Hindlimb muscle (tissue), 1 donor: ENCODE measurements at places on chromosomes 2 and 18. TPM values are rescaled to one million over a fixed set of nuclear protein-coding genes. Genes with fewer than 3 reads are reported as not detected.

DNA sequence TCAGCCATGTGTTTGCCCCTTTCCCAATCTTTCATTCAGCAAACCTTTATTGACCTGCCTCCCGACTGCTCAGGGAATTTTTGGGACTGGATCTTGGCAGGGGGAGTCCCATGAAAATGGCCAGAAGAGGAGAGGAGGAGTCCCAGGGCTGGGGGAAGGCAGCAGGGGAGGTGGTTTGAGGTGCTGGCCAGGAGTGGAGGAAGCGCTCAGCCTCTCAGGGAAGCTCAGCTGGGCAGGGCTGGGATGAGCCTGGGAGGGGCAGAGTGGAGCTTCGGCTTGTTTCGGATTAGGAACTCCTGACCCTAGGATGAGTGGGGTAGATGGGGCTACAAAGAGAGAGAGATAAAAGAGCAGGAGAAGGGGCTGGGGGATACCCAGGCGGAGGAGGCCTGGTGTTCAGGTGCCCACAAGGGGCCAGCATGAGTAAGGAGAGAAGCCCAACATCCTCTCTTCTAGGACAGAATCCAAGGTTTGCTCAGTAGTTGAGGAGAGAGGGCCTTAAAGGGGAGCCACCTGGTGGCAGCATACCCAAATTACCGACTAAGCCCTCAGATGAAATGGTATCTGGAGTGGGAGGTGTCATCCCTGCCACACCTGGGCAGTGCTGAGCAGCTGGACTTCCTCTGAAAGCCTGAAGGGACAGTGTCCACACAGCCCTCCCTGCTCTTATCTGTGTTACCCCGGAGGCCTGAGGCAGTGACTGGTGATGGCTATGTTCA, 91.1 kb downstream of the INHBB start:
- DNase-seq, result no peak

DNA sequence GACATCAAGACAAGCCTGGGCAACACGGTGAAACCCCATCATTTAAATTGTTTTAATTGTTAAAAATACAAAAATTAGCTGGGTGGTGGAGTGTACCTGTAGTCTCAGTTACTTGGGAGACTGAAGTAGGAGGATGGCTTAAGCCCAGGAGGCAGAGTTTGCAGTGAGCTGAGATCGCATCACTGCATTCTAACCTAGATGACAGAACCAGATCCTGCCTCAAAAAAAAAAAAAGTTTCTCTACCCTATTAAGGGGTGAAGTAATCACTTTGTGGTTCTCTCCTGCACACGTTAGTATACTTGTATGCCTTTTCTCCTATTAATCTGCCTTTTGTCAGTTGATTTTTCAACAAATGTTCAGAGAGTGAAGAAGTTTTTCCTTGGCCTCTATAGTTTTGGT, 18.1 kb upstream of the PUM2 start:
- no peak for DNase-seq

- no peak for DNase-seq
Measured at GRCh38 chr2:205768815-205769494, 86.7 kb downstream of the NRP2 start.

GRCh38 chr2:23828256-23828980, 98.5 kb downstream of the ATAD2B start:
- DNase-seq, result no peak

Gene HAAO
- 25.6 TPM for polyA plus RNA-seq

DNA sequence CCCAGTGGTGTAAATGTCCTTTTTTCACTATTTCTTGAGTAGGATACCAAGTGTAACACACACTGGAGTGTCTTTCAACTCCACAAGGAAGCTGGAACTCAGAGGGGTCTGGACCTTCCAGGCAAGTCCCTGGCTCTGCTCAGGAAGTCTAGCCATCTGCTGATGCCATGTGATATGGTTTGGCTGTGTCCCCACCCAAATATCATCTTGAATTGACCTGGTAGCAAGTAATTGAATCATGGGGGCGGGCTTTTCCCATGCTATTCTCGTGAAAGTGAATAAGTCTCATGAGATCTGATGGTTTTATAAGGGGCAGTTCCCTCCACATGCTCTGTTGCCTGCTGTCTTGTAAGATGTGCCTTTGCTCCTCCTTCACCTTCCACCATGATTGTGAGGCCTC, 99.4 kb upstream of the CDC42EP3 start:
- no peak for DNase-seq

- DNase-seq, result no peak
Measured at GRCh38 chr18:37412829-37413228, 152.8 kb downstream of the CELF4 start.

DNA sequence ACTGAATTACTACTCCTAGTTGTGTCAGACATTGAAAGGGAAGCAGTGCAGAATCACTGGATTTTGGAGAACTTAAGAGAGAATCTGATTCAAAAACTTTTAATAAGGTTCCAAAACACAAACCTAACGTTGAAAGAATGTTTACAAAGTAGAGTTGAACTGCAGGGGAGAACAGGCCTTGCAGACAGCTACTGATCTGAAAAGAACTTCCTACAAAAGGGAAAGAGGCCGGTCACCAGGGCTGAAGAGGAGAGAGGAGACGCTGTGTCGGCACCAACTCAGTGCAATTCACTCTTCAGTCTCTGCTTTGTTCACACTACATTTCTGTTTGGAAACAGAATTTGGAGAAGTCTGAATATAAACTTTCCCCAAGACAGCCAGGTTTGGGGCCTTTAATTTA, 124.0 kb downstream of the GAREM1 start:
- DNase-seq, result no peak

Gene IL1F10
- polyA plus RNA-seq, result not detected

Gene BUB1
- polyA plus RNA-seq, result 8.7 TPM

- DNase-seq, result no peak
Measured at GRCh38 chr2:101956465-101957438, 35.0 kb upstream of the IL1R2 start.

Gene COL5A2
- polyA plus RNA-seq, result 348 TPM

- no peak for DNase-seq
Measured at GRCh38 chr2:158786897-158787296, 8.2 kb upstream of the DAPL1 start.

Gene AOX1
- polyA plus RNA-seq, result 1.5 TPM

Gene THOC1
- 47.0 TPM for polyA plus RNA-seq

DNA sequence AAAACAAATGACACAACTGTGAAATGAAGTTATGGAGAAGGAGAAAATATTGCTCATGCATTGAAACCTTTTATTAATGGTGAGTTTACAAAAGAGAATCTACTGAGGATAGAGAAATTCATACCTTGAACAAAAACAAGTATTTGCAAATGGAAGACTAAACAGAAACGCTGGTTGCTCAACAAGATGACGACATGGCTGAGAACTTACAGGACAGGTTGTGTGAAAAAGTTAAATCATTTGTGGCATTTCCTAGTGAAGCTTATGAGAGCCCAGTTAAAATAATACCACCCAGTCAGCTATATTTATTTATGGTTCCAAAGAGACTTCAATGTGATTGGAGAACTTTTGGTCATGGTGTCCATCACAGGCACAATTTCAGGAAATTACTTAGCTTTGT, 148.6 kb upstream of the PKDCC start:
- DNase-seq, result no peak

DNA sequence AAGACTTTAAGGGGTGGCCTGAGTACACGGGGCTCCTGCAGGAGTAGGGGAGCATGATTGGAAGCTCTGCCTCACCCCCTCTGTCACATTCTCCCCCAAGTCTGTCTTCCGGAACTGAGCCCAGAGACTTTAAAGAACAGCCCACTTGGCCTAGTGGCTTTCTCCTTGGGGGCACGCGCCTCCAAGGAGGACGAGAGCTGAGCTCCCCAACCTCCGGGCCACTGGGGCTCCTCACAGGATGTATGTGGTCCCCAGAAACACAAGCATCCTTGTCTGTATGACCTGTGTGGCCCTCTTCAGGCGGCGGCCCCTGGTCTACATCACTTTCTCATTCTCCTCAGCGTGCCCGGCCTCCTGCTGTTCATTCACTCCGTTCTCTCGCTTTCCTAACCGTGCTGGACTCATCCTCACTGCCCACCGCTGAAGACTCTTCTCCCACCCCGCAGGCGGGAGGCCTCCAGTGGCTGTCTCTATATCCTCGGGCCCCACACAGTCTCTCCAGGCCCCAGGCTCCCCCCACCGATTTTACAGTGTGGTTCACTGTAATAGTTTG, 23.7 kb downstream of the KCNF1 start:
- DNase-seq, result no peak

- DNase-seq, result peak; percentile 42
Measured at GRCh38 chr2:188751816-188752215, 222.4 kb upstream of the COL3A1 start.

- DNase-seq, result no peak
Measured at GRCh38 chr18:9130806-9131205, 5.8 kb upstream of the ANKRD12 start.

DNA sequence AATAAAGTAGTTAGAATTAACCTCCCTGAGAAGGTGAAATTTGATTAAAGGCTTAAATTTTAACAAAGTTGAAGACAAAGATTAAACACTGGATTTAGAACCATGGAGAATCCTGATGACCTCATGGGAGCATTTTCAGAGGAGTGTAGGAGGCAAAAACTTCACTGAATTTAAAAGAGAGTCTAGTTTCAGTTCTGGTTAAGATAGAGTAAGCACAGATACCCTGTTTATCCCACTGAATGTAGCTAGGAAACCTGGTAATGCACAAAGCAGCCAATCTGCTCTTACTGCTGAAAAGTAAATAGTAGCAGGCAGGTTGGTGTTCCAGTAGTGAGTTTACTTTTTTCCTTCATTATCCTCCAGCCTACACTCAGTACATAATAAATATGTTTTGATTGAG, 654.9 kb upstream of the SYT4 start:
- no peak for DNase-seq

DNA sequence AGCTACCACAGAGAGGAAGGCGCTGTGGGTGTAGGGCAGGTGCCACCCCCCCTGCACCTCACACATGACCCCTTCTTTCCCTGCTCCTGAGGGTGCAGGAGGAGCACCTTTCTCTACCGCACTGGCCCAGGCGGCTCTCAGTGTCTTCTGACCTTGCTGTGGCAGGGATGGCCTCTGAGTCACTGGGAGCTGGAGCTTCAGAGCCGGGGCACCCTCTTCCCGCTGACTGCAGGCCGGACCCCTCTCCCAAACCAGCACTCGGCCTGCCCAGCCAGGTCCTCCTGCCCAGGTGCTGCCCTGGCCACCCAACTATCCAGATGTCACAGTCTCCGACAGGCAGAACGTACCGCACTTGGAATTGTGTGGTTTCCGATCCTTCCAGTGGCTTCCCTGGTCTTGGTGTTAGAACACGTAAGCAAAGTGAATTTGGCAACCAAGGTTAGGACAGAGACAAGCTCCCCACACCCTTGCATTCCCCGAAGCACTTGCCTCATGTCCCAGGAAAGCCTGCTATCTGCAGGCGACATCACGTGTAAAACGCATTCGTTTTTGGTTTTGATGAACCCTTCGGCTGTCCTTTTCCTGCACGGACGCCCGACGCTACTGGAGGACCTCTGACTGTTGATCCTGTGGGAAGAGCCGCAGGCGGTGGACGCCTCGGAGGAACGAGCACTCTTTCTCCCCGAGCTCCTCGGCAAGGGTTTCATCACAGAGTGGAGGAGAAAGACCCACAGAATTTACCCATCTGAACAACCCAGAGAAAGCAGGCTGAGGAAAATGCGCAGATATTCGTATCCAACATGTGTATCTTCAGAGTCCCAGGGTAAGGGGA, 24.7 kb upstream of the KCNG2 start:
- DNase-seq, result no peak

Gene KLHL29
- polyA plus RNA-seq, result 7.6 TPM

Gene APCDD1
- polyA plus RNA-seq, result 11.1 TPM

DNA sequence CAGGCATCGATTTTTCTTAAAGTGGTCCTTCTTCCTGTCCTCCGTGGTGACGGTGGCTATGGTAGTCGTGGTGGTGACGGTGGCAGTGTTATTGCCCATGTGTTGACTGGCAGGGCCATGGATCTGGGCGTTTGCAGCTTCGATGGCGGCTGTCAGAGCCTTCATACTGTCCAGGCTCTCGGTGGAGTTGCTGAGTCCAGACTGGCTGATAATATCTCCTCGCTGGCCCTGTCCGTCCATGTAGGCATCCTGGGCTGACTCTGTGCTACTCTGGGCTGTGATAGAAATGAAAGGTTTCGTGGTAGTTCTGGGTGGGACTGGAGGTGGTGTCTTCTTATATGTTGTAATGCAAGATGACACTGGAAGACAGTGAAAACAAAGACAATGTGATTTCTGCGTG, 131.9 kb downstream of the TGIF1 start:
- no peak for DNase-seq

Gene PAX8
- 2.2 TPM for polyA plus RNA-seq

DNA sequence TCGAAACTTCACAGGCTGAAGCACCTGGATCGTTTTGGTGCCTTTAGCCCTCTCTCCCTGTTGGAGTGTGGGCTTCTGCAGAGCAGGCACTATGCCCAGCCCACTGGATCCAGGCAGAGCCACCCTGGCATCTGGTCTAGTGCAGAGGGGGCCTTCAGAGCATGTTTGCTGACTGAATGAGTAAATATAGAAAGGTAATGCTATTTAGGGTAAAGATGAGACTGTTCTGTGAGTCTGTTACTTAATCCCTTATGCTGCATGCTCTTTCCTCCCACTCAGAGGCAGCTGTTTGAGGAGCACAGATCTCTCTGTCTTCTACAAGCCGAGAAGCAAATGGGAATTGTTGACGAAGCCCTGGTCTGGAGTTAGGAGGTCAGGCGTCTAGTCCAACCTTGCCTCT, 130.2 kb downstream of the RGPD3 start:
- no peak for DNase-seq

Gene RAB27B
- polyA plus RNA-seq, result 0.30 TPM
